Left renal cortex interstitium (tissue), 4 donors: ENCODE measurements at places on chromosomes 1 and 21. TPM values are rescaled to one million over a fixed set of nuclear protein-coding genes. Genes with fewer than 3 reads are reported as not detected.

GRCh38 chr1:83693427-83694126 is 305.4 kb downstream of the TTLL7 start:
- DNase-seq, result no peak

DNA sequence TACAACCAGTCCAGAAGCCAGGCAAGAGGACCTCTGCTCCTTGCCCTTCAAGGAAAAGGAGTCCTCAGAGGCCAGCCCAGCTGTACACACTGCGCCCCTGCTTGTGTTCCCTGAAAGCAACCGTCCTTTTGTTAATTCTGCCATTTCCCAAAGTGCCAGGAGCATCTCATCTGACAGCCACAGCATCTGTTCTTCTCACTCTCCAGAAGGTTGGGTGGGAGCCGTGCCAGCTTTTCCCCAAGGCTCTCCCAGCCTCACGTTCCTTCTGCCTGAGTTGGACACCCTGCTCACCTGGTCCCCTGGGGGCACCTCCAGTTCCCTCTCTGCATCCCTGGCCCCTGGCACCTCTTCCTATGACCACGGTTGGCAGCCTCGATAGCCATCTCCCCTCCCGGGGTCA is 10.5 kb upstream of the CNTN2 start:
- DNase-seq, result no peak

DNA sequence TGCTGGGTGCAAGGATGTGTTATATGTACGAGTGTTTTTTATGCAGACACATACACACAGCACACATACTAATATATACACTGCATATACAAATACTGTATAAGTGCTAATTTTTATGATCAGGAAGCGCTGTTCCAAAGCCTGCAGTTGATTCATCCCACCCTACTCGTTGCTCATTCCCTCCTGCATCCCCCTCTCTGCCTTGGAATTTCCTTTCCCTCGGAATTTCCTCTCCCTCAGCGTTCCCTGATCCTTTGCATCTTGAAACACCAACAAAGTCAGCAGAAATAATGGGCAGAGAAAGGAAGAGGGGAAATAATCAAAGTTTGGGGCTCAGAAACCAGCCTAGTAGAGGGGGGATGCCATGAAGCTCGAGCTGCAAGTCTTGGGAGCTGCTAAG is 98.9 kb downstream of the CSMD2 start:
- no peak for DNase-seq

- no peak for DNase-seq
Measured at GRCh38 chr1:119011116-119011515, 23.0 kb upstream of the TBX15 start.

- DNase-seq, result no peak
Measured at GRCh38 chr1:205505791-205506190, 1.3 kb downstream of the CDK18 start.

DNA sequence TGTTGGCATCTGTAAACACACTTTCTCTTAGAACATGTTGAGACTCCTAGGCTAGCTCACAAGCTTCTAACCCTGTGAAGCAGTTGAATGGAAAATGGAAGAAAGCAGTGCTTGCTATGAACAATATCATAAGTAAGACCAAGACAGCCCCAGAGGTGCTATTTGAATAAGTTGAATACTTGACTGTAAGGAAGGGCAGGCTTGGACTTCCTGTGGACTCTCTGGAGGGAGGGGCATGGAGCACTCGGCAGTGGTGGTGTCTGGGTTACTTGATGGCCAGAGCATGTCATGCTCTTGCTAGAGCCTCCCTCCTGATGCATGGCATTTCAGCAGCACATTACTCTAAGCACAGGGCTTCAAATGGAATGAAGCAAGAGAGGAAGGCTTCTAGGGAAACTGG is 60.0 kb downstream of the MRPS6 start:
- DNase-seq, result no peak

GRCh38 chr1:2049718-2050431 is at the start of gene PRKCZ:
TSS of gene PRKCZ (plus strand) at chr1:2050411. CDS start at chr1:2050631, 220 bp downstream.
- no peak for DNase-seq

Gene IGSF9
- 10.0 TPM for polyA plus RNA-seq

Gene BLACAT1
- 4.1 TPM for polyA plus RNA-seq

Gene OPRD1
- polyA plus RNA-seq, result 0.25 TPM
